ENCODE measurements at places on chromosomes 2 and 18.

- DNase-seq = no peak
Measured at GRCh38 chr2:100887713-100888495, 68.0 kb downstream of the NPAS2 start.

DNA sequence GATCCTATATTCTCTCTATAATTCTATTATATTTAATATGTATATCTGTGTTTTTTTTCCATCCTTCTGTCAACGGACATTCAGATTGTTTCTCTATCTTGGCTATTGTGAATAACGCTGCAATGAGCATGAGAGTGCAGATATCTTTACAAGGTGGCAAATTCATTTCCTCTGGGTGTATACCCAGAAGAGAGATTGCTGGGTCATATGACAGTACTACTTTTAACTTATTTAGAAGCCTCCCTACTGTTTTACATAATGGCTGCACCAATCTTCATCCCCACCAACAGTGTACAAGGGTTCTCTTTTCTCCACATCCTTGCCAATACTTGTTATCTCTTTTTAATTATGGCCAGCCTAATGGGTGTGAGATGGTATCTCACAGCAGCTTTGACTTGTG lies 66.5 kb downstream of the TSPYL6 start:
- no peak for DNase-seq

GRCh38 chr2:182611009-182611408 lies 105.0 kb upstream of the DNAJC10 start:
- DNase-seq = no peak

- DNase-seq = no peak
Measured at GRCh38 chr2:222071911-222072310, 226.9 kb downstream of the PAX3 start.

DNA sequence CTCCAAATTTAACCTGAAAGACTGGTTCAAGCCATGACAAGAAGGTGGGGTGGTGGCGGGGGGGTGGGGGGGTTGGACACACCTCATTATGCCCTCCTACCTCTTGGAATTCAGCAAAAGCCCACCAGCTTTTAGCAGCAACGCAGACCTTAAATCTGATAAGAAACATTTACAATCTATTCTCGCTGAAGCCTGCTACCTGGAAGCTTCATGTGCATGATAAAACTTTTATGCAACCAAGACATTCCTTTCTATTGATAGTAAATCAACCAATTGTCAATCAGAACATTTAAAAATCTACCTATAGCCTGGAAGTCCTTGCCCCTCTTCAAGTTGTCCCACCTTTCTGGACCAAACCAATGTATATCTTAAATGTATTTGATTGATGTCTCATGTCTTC lies 113.6 kb upstream of the FAM98A start:
- DNase-seq = no peak

DNA sequence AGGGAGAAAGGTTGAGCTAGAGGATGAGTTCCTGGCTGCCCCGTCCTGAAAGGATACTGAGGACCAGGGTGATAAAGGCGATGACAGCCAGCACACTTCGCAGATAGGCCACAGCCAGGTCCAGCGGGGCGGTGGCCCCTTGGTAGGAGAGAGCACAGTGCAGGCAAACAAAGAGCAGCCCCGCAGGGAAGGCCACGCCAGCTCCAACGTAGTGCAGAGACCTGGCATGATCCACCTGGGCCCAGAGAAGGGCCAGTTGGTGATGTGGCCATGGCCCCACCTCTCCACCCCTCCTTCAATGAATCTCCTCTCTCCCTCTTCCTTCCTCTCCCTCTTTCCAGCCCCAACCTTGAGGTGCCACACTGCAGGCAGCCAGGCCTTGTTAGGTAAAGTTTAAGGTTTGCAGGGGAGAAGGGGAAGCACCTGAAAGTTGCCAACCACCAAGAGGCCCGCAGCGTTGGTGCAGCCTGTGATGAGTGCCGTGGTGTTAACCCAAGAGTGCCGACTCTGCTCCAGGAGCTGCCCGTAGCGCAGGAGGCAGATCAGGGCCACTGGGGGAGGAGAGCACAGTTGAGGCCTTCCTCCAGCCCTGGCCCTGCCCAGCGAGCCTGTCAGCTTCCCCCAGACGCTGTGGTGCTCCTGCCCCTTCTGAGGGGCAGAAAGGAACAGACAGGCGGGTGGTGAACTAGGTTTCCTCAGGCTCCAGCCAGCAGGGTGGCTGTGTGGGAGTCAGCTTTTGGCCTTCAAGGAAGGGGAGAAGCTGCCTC lies 2.8 kb downstream of the TMEM150A start:
- no peak for DNase-seq

All from EH (cell line).